ENCODE measurements at places on chromosomes 12 and 14.
A peak's percentile ranks its signal among the peaks of the same experiment; 100 is the strongest.

GRCh38 chr14:65517635-65518542, 105.4 kb downstream of the FUT8 start:
- DNase-seq: no peak

DNA sequence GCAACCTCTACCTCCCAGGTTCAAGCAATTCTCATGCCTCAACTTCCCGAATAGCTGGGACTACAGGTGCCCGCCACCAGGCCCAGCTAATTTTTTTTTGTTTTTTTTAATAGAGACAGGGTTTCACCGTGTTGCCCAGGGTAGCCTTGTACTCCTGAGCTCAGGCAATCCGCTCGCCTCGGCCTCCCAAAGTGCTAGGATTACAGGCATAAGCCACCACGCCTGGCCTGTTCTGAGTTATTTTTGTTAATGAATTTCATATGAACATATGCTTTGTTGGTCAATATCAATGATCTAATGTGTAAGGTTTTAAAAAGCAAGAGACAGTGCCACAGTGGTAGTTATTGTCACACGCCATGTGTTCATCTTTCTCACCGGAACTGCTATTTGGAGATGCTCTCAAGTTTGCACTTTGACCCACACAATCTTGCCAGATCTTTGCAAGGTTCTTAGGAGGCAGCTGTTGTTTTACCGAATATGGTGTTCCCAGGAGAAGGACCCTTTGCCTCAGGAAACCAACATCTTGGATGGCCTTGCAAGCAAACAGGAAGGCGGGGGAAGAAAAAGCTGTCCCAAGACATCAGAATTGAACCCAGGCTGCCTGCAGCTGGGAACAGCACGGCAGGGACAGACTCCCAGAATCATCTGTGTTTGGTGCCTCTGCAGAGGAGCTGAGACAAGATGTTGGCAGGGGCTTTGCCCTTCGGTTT, 30.0 kb downstream of the GALNT16 start:
- DNase-seq: no peak

- no peak for DNase-seq
Measured at GRCh38 chr12:119446459-119446858, 111.9 kb downstream of the CCDC60 start.

DNA sequence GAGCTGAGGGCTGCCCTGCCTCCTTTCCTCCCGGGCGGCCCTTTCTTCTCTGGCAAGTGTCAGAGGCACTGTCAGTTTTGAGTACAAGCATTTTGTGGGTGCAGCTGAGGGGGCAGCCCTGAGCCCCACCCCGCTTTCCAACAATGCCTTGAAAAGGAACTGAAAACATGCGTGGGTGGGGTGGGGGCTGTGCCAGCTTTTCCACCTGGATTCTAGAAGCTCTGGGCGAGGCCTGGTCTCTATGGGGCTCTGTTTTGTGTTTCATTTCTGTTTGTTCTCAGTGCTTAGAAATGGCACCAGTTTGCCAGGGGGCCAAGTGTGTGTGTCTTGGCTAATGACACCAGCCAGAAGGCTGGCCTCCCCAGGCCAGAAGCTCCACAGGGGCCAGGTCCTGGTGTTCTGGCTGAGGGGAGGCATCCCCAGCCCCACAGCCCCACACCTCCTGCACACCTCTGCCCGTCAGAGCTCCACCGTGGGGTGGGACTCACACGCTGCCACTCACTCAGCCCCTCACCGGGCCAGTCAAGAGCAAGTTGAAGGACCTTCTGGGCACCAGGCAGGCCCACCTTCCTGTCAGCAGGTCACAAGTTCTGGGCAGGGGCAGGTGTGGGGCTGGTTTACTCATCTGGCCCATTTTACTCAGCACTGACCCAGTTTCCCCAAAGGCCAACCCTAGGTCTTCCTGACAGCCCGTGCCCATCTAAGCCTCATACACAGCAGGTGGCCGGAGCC, 155.1 kb downstream of the CALM1 start:
- DNase-seq: no peak

DNA sequence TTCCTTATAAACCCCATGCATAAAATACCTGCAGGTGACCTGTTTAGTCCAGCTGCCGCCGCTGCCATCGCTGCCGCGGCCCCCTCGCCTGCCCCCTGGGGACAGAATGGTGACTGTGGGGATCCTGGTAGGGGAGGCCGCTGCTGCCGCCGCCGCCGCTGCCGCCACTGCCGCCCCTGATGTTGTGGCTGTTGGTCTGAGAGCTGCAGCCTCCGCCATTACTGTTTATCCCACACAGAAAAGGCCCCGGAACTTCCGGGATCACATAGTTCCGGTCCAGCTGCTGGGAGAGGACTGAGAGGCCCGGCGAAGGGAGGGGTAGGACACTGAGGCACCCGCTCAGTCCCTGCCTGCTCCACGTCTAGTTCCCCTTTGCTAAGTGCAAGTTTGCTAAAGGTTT, 244.9 kb downstream of the C12orf50 start:
- DNase-seq: no peak

DNA sequence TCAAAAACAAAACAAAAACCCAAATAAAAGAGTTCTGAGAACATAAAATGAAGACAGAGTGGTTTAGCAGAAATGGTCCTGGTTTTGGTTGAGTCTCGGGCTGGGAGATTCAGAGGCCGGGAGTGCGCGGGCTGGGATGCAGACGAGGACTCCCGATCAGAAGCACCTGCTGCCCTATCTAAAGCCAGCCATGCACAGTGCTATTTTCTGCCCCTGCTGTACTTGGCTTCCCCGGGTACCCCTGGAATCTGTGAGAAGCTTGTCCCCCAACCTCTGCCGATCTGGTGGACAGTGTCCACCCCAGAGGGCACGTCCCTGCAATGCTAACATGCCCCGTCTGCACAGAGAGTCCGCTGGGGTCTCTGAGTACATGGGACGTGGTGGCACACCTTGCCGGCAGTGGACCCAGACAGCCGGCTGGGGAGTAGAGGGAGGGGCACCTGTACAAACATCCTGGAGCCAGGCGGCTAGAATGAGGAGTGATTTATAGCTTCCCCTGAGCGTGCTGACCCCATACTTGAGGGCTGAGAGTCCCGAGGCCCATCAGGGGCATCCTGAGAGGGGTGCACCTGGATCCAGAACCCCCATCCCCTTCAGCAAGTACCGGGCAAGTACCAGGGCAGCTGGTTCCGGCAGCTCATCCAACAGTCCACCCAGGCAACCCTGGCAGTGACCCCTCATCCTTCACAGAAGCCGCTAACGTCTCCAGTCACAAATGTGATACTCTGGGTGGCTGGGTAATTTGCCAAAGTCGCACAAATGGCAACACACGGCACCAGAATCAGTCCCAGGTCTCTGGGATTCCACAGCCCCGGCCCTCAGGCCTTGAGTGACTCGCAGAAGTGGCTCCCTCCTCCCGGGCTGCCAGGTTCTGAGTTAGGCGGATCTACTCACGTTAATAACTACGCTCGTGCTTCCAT, 37.1 kb downstream of the CHGA start:
- no peak for DNase-seq

GRCh38 chr12:113478351-113479011, 6.8 kb upstream of the LHX5 start:
- DNase-seq: no peak

- peak; percentile 1 for DNase-seq
Measured at GRCh38 chr12:58176296-58176869, 235.0 kb downstream of the ATP23 start.

GRCh38 chr14:24258548-24259265, 4.3 kb downstream of the TGM1 start:
- DNase-seq: no peak
